Stimulated activated CD8-positive, alpha-beta memory T cell treated with anti-CD3 and anti-CD28 coated beads, Interleukin-15, amount 100 ng/mL, for 48 hours (primary cell): ENCODE measurements at places on chromosomes 5 and 9.

DNA sequence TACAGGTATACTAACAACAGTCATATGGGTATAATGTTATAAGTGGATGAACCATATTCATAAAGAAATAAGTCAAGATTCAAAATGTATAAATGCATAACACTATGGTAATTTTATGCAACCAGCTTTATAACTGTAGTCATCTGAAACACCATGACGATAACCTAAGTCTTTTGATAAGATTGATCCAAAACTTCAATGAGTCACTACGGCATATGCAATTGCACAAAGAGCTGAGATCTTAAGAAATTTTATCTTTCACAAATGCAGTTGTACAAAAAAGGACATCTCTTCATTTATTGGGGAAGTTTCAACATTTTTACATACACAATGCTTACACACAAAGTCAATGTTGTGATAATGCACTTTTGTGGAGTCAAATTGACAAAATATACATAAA, 20.3 kb downstream of the FAM81B start:
- DNase-seq: no peak

DNA sequence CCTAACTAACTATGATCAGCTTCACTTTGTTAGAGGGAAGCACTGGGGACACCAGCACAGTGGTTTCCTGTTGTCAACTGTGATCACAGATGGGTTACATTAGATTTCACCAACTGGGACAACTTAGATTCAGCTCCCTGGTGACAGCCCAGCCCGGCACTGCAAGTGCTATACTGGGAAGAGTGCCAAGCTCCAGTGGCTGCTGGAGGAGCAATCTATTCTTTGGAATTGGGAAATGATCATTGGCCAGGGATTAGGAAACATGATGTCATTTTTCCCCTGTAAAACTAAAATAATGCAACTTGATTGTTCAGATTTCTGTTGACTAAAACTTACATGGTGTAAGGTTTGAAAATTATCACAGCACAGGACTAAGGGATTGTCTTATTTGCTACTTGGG, 33.2 kb downstream of the PTGR1 start:
- DNase-seq: no peak

DNA sequence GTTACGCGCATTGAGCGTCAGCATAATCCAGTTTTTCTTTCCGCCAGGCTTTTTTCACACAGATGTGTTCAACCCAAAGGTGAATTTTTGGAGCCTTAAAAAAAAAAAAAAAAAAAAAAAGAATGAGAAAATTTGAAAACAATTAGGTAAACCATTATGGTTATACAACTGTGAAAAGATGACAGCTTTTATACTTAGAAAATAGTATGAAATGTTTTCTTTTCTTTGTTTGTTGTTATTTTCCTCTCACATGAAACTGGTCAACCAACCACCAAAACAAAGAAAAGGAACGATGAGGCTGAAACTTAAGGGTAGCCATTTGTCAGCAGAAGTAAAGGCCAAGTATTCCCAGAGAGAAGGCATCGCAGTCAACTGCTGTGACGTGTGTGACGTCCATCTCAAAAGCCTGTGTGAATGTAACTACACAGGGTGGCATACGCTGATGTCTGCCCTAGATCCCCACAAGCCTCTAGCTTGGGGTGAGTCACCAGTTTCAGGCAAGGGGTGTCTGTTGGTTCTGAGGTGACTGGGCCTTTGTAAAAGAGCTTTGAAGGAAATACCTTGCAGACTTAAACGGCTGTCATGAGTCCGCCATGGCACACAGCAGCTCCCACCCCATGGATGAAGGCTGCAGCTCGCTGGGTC, 182.9 kb downstream of the AOPEP start:
- DNase-seq: no peak

DNA sequence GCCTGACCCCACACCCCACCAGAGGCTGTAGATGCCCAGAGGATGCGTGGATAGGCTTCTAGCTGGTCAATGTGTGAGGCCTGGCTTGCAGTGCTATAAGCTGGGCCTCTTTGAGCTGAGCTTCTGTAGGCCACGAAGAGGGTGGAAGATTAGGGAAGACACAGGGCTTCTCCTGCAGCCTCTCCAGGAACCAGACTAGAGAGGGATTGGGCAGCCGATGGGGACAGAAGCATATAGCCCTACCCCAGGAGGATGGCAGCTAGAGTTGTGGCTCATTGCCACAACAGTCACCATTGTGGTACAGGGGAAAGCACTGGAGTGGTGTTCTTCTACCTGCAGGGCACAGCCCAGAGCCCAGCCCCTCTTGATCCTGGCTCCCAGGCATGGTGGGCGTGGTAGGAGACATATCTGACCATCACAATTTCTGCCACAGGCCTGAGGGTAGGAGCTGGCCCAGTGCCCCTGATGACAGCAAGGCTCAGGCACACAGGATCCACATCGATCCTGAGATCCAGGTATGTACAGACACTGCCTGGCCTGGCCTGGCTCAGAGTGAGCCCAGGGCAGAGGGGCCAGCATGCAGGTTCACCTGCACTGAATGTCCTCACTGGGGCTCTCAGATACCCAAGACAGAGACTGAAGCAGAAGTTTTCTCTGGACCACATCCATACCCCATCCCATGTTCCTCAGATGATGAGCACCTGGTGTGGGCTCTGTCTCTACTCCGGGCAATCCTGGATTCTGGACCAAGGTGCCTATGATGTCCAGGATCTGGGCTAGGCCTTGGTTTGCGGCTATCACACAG, 8.7 kb downstream of the PDLIM4 start:
- no peak for DNase-seq

GRCh38 chr9:108664309-108665255, 191.2 kb downstream of the ACTL7B start:
- no peak for DNase-seq

DNA sequence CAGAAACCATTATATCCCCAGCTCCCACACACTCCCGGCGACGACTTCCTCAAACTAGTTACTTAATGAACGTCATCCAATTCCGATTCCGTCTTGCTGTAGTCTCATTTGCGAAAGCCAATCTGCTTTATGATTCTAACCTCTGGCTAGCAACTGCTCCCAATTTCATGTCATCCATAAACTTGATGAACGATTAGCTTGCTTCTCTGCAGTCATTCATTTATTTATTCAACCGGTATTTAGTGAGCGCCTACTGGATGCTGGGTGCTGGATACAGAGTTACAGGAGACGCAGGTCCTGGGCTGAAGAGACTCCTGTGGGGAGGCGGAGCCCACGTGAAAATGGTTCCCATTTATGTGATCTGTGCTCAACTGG, 46.2 kb downstream of the TSPAN17 start:
- DNase-seq: no peak

- DNase-seq: no peak
Measured at GRCh38 chr5:10700516-10700915, 60.5 kb downstream of the DAP start.

DNA sequence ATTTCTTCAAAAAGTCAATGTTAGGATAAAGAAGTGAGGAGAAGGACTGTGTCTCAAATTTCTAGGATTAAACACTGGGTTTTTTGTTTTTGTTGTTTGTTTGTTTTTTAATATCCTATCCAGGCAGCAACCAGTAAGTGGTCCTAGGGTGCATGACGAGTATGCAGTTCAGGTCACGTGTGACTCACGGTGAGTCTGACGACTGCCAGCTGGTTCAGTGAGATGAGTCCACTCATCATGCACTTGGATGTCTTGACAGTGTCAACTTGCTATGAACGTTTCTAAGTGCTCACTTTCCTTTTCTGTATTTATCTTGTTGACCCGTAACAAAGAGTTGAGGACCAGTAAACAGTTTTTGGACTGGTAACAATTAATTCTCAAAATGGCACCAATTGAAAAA, 32.7 kb downstream of the ATG10 start:
- DNase-seq: no peak

- DNase-seq: no peak
Measured at GRCh38 chr9:135338546-135338945, 141.0 kb upstream of the PPP1R26 start.

DNA sequence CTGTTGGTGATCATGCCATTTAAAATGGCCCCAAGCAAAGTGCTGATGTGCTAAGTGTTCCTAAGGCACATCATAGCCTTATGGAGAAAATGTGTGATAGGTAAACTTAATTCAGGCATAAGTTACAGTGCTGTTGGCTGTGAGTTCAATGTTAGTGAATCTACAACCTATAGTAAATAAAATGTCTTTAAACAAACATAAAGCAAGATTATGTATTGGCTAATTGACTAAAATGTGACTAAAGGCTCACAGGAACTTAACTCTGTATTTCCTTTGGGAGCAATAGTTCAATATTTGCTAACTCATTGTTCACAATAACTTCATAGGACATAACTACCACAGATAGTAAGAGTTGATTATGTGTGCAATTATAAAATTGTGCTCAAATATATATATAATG, 49.4 kb upstream of the LRRC19 start:
- DNase-seq: no peak

GRCh38 chr5:31229266-31229665, 35.8 kb downstream of the CDH6 start:
- no peak for DNase-seq

DNA sequence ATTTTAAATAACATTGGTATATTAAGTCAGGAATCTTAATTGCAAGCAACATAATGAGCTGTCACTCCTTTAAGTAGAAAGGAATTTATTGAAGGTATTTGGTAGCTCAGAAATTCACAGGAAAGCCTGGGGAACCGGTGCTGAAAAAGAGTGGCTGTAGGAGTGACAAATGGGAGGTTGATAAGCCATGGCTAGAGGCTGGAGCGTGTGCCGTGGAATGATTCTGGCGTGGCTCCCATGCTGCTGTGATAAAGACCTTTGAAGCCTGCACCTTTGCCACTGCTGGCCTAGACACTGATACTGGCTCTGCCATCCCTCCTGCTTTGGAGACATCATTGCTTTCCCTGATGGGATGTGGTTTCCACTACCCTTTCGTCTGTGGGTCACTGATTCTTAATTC, 65.7 kb upstream of the ATG10 start:
- no peak for DNase-seq
